ENCODE measurements at places on chromosomes 4 and X.

GRCh38 chrX:13128104-13128503 lies 83.7 kb upstream of the FAM9C start:
- DNase-seq = no peak

DNA sequence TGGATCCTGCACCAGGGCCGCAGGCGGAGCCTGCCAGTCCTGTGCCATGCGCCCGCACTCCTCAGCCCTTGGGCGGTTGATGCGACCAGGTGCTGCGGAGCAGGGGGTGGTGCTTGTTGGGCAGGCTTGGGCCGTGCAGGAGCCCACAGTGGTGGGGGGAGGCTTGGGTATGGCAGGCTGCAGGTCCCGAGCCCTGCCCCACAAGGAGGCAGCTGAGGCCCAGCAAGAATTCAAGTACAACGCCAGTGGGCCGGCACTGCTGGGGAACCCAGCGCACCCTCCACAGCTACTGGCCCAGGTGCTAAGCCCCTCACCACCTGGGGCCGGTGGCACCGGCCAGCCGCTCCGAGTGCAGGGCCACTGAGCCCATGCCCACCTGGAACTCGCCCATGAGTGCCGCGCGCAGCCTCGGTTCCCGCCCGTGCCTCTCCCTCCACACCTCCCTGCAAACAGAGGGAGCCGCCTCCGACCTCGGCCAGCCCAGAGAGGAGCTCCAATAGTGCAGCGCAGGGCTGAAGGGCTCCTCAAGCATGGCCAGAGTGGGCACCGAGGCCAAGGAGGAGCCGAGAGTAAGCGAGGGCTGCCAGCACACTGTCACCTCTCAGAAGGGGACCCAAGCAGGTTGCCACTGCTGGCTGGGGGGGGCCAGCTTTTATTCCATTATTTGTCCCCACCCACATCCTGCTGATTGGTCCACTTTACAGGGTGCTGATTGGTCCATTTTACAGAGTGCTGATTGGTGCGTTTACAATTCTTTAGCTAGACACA lies 339.0 kb upstream of the KLF3 start:
- no peak for DNase-seq

- DNase-seq = no peak
Measured at GRCh38 chrX:153465691-153466380, 4.5 kb downstream of the HAUS7 start.

- DNase-seq = no peak
Measured at GRCh38 chrX:150635952-150636351, 57.2 kb upstream of the MTMR1 start.

GRCh38 chr4:15729910-15730533 lies 27.2 kb downstream of the BST1 start:
- no peak for DNase-seq

DNA sequence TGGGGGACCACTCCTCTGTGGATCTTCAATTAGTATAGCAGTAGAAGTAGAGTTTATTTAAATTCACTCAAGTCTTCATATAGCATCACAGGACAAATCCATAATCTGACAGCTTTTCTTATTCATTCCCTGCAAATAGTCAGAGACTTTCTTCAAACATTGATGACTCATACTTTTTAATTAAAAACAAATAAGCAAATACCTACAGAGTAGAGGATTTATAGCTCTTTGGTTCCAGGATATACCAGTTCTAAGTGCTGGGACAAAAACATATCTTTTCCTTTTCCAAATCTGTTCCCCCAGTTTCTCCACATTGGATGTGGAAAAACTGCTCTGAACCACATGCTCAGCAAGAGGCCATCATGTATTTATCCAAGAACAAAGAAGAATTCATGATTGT lies 24.1 kb downstream of the EMCN start:
- DNase-seq = no peak

- no peak for DNase-seq
Measured at GRCh38 chrX:45622042-45622423, 421.4 kb upstream of the DIPK2B start.

DNA sequence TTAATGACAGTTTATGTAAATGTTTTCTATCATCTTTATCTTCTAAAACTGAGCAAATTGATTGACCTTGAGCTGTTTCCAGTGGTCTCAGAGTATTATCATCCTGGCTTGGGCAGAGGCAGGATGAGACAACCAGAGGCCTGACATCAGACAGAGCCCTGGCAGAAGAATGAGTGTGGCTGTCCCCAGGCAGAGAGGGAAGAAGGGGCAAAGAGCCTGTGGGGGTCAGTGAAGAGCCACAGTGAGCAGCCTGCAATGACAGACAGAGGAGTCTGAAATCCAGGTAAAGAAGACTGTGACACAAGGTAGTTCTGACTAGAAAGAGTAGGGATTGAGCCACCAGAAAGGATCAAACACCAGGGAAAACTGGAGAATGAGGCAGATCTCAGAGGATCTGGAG lies 182.4 kb upstream of the ARSJ start:
- no peak for DNase-seq

- DNase-seq = no peak
Measured at GRCh38 chr4:73668782-73669201, 48.6 kb upstream of the RASSF6 start.

- no peak for DNase-seq
Measured at GRCh38 chrX:34487364-34487763, 169.7 kb downstream of the TMEM47 start.

DNA sequence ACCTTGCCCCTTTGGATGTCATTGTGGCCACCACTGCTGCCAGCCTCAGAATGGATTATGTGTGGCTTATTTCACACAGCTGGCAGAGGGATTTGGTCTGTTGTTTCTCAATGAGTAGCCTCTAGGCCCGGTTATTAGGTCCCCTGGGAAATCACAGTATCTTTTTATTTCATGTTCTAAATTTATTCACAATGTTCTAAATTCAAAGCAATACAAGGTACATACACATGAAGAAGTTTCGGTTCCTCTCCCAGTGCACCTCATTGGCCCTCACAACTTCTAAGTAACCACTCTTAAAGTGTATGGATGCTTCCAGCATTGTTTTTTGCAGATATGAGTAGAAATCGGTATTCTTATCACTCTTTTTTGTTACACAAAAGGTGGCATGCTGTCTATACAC lies 262.7 kb downstream of the RCHY1 start:
- DNase-seq = no peak

DNA sequence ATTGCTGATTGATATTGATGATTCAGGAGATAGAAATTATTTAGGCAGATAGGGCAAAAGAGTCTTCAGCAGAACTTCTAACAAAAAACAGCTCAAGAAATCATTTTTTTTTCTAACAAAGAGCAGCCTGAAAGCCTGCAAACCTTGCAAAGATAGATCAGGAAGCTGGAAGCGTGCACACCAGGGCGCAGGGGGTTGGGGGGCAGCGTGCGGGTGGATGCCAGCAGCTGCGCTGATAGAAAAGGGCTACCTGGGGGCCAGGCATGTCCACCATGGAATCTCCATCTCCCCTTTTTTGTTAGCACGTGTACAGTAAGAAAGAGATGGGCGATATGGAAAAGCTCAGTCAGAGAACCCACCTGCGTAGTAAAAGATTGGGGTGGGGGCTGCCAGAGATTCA lies 1.7 kb upstream of the CCDC110 start:
- DNase-seq = no peak

DNA sequence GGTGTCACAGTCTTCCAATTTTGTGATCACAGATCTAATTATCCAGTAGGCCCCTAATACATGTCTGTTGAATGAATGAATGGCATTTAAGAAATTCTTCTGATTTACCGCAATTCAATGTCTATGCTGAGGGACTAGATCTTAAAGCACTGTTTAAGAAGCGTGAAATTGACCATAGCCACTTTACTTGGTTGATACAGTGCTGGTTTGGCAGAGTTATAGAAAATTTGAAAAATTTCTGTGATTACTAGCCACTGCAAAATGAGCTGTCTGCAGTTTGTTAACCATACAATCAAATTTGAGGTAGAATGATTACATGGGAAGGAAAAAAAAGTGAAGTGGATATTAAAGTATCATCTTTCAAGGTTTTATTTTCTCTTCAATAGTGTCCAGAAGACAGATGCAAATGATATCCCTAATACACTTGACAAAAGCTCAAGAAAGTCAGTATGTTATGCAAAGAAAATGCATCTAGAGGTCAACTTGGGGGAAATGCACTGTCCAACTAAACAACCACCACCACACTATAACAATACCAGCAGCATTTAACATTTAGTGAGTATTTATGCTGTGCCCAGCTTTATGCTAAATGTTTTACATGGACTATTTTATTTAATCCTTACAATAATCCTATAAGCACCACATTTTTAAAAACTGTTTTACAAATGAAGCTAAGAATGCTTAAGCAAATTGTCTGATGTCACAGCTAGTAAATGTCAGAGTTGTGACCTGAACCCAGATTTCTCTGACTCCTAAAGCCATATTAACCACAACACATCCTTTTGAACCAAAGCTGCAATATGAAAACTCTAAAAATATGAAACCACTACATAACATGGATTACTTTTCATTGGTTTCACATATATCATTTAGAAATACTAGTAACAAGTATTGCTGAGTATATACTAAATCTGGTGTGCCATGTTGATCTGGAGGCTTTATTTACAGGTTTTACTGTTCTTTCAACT lies 217.9 kb upstream of the MAB21L2 start:
- DNase-seq = no peak

DNA sequence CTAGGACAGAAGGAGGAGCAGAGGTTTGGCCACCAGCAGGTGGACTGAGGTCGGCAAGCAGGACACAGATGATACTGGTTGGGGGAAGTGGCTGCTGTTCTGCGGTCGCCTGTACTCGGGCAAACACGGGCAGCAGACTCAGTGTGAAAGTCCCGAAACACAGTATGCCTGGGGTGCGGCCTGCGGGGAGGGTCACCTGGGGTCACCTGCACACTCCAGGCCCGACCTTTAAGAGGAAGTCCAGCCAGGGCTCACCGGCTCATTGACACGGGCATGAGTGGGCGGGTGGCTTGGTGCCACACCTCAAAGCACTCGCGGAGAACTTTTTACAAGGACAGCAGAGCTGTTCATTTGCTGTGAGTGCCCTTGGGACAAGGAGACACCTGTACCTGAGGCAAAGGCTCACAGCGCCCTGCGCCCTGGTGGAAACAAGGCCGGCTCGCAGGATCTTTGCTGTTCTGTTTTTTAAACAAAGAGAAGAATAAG lies 71.5 kb upstream of the MXD4 start:
- no peak for DNase-seq

- DNase-seq = no peak
Measured at GRCh38 chr4:96356591-96357370, 516.9 kb downstream of the PDHA2 start.

GRCh38 chr4:37530451-37530850 lies 155.7 kb downstream of the RELL1 start:
- no peak for DNase-seq

- DNase-seq = no peak
Measured at GRCh38 chrX:46712764-46713163, 46.2 kb downstream of the SLC9A7 start.

GRCh38 chr4:15694431-15694830 lies 8.4 kb upstream of the BST1 start:
- no peak for DNase-seq

DNA sequence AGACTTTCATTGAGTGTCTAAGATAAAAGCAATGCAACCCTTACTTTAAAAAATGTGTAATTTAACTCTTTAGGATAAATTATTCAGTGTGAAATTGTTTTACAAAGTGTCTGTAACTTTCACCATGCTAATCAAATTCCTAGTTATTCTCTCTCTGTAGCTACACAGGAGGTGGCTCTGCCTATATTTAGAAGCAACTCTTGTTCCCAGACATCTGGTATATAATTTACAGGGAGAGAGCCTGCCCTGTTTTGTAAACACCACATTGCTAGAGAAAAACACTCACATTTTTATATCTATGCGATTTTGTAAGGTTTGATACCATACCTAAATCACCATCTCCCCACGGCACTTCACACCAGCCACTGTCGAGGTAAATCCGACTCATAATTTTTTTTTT lies 35.5 kb upstream of the SPATA4 start:
- DNase-seq = no peak

DNA sequence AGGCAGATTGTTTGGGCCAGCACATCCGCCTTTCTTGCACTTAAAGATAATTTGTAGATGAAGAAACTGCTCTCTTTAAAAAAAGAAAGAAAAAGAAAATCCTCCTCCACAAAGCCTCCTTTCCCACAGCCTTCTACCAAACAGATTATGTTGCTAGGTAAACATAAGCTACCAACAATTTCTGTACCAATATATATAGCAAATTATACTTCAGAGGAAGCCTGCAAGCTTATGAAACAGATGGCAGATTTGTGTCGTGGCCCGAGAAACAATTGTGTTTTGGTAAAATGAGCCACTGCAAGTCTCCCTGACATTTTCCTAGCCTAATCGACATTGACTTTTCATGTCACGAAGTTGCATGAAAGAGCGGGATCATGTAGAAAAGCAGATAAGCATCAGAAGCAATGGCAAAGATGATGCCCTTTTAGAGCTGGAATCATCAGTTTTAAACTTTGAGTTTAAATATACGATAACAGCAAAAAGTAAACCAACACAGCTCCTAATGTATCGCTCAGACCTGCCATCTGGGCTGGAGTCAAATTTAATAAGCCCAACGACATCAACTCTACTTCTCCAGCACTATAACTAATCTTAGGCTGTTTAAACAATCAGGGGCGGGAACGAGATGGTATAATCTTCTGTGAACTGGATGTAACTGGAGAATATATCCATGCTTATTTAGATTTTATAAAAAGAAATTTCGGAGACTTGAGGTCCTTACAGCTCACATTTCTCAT lies 94.9 kb upstream of the PLAC1 start:
- no peak for DNase-seq

DNA sequence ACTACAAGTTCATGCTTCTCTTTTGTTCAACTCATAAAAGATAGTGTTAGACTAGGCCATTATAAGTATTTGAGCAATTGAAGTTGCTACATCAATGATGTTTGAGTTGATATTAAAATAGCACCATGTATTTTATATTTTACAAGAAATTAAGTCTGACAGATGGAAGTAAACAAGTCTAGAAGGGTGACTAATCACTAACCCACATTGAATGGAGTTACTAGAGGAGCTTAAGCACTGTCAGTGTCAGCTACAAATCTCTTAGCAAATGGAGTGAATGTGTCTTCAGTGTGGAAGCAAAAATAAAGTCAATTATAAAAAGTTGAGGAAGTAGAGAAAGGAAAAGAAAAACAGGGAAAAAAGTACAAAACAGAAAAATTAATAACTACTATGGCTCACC lies 592.5 kb downstream of the PCDH18 start:
- no peak for DNase-seq

GRCh38 chr4:122588453-122589238 lies 32.2 kb downstream of the IL21 start:
- DNase-seq = no peak

DNA sequence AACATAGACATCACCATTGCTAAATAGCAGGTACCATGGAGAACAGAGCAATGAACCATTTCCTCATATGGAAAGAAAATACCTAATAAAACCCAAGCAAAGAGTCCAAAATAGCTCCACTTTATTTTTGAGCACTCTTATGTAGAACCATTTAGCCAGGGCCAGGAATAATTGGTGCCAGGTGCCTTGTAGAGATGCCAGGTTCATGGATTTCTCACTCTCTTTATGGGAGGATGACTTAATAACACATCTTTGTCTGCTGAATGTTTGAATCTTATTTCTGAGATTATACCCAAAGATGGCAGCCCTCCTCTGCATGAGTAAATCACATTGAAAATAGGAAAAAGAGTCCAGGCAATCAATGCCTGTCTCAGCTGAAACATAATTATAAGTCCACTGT lies 212.3 kb upstream of the SFRP2 start:
- no peak for DNase-seq

GRCh38 chr4:8699063-8699385 lies 106.5 kb downstream of the CPZ start:
- no peak for DNase-seq
